A673 (cell line): ENCODE measurements at places on chromosomes 5 and 9.

- DNase-seq, result no peak
Observed at GRCh38 chr9:76759732-76760131, 4.5 kb upstream of the PCA3 start.

GRCh38 chr9:69918322-69918721 lies 97.7 kb downstream of the CFAP95 start:
- DNase-seq, result no peak

DNA sequence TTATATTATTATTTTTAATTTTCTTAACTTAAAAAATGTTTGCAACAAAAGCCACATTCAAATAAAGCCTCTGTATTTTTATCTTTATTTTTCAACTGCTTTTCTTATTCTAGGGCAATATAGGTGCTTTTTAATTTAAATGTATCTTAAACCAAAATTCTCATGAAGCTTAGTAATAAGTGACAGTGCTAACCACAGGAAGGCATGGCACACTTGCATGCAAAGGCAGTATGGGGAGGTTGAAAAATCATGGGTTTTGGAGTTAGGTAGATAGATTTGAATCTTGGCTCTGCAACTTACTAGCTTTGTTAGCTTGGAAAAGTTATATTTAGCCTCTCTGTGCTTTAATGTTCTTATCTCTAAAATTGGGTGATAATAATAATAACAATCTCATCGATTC lies 458.0 kb downstream of the DMAC1 start:
- DNase-seq, result no peak

DNA sequence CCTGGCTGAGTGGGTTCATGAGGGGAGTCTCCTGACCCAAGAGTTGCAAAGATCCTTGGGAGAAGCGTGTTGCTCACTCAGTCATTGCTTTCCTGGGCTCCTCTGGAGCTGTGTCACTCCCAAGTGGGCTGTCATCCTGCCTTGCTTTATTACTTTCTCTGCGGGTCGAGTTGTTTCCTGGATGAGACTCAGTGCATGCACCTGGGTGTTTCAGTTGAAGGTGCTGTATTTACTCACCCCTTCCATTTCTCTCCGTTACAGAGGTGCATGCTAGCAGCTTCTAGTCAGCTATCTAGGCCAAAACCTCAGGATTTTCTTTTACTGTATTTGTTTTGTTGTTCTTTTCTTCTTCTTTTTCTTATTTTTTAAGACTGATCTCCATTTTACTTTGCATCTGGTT lies 785.5 kb upstream of the EDIL3 start:
- no peak for DNase-seq

- DNase-seq, result no peak
Observed at GRCh38 chr5:74497706-74498105, 142.8 kb downstream of the ENC1 start.

DNA sequence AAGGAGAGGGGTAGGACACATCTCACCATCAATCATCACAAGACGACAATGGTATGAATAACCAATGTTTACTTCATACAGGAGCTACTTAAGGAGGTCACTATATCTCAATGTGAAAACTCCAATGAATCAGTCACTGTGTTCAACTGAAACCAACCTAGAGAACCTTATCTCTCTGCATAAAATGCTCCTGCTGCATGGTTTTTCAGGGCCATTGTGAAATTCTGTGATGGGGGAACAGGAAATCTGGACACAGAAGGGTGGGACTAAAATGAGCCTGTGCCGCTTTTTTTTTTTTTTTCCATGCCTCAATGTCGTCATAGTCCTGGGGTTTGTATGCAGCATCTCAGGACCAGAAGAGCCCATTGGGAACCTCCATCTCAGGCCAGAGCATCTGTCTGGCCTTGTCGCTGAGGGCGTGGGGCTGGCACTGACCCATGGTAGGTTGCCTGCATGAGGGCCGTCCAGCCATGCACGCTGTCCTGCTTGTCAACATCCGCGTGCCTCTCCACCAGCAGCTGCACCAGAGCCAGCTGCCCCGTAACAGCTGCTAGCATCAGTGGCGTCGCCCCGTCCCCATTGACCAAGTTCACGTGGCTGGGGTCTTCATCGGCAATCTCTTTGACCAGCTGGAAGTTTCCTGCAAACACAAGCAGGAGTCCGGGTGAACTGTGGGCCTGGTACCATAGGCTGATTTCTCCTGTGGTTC lies 12.7 kb downstream of the ANKS6 start:
- DNase-seq, result no peak

DNA sequence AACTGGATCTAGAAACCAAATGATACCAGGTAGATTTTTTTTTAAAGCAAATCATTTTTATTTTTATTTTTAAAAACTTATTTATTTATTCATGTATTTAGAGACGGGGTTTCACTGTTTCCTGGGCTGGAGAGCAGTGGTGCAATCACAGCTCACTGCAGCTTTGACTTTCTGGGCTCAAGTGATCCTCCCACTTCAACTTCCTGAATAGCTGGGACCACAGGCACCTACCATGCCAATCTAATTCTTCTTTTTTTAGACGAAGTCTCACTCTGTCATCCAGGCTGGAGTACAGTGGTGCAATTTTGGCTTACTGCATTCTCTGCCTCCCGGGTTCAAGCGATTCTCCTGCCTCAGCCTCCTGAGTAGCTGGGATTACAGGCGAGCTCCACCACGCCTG lies 41.3 kb upstream of the CDK20 start:
- DNase-seq, result no peak

- DNase-seq, result no peak
Observed at GRCh38 chr5:95191330-95191729, 93.6 kb downstream of the MCTP1 start.

- no peak for DNase-seq
Observed at GRCh38 chr9:17699615-17700330, 120.9 kb downstream of the SH3GL2 start.

DNA sequence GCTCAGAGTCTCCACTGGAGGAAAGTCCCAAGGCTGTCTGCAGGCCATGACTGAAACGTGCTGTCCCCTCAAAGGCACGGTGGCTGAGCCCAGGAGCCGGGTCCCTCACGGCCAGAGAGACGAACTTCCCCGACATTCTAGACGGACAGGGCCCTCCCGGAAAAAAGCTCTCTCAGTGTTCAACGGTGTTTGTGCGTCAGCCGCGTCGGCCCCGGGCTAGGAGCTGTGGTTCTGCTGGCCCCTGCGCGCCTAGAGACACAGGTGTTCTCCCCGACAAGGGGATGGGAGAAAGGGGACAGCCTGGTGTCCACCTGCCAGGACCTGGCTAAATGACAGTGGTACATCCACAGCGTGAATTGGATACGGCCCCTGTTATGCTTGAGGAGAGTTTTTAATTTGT lies 5.8 kb upstream of the GPSM1 start:
- DNase-seq, result no peak

- DNase-seq, result peak; percentile 31
Observed at GRCh38 chr5:15483351-15484097, 16.5 kb upstream of the FBXL7 start.

DNA sequence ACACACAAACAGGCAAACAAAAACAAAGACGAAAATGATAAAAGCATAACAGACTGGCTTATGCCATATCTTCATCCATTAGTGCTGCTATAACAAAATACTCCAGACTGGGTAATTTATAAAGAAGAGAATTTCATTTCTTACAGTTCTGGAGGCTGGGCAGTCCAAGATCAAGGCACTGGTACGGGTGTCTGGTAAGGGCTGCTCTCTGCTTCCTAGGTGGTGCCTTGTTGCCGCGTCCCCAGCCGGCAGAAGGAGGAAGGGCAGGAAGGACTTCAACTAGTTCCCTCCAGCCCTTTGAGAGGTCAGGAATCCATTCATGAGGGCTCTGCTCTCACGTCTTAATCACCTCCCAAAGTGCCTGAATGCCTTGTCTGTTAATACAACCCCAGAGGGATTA lies 122.6 kb downstream of the BOD1 start:
- DNase-seq, result no peak

DNA sequence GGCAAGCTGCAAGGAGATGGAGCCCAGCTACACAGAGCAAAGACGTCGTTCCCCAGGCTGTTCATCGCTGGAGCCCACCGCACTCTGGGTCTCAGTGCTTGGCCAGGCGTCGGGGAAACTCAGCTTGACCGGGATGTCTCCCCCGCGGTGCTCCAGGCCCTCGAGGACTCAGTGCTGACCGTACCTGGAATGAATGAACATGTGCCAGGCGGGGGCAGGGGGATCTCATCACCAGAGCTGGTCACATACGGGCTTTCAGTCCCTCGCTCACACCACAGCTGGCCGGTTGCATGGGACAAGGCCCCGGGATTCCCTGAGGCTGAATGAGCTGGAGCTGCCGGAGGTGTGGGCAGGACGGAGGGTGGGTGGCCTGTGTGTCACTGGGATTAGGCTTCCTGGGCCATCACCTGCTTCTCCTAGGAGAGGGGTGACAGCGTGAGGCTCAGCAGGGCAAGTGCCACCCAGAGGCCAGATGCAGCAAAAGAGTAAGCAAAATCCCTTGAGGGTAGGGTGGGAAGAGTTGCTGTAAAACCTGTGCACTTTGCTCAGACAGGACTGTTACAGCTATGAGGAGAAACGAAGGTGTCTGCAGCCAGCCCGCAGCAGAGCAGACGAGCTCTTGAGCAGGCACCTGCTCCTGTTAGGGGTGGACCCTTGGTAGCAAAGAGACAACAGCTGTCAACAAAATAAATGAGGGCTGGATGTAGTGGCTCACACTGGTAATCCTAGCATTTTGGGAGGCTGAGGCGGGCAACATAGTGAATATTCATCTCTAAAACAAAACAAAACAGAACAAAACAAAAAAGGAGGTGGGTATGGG lies 70.7 kb upstream of the RAPGEF1 start:
- no peak for DNase-seq

- DNase-seq, result peak; percentile 91
Observed at GRCh38 chr5:181260720-181261319, at the start of gene TRIM52. TSS of gene TRIM52 (minus strand) at chr5:181261143. CDS start at chr5:181260813, 330 bp downstream.

DNA sequence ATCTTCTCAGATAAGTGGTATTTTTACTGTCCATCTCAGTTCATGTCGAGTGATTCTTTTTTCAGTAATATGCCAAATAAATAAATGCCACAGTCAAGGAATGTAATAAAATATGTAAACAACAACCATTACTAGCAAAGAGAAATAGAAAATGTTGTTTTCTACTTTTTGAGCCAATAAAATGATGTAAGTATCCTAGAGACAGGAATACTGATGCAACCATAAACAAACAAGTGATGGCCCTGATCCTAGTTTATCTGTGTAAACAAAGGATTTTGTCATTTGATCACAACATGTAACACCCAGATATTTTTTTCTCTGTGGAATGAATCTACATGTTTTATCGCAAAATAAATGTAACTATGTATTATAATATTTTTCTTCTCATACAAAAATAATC lies 1852.8 kb downstream of the EFNA5 start:
- no peak for DNase-seq

DNA sequence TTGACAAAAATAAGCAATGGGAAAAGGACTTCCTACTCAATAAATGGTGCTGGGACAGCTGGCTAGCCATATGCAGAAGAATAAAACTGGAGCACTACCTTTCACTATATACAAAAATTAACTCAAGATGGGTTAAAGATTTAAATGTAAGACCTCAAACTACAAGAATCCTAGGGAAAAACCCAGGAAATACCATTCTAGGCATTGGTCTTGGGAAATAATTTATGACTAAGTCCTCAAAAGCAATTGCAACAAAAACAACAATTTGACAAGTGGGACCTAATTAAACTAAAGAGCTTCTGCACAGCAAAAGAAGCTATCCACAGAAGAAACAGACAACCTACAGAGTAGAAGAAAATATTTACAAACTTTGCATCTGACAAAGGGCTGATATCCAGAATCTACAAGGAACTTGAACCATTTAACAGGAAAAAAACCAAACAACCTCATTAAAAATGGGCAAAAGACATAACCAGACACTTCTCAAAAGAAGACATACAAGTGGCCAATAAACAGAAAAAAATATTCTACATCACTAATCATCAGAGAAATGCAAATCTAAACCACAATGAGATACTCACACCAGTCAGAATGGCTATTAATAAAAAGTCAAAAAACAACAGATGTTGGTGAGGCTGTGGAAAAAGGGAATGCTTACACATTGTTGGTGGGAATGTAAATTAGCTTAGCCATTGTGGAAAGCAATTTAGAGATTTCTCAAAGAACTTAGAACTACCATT lies 75.2 kb upstream of the CPEB4 start:
- no peak for DNase-seq

DNA sequence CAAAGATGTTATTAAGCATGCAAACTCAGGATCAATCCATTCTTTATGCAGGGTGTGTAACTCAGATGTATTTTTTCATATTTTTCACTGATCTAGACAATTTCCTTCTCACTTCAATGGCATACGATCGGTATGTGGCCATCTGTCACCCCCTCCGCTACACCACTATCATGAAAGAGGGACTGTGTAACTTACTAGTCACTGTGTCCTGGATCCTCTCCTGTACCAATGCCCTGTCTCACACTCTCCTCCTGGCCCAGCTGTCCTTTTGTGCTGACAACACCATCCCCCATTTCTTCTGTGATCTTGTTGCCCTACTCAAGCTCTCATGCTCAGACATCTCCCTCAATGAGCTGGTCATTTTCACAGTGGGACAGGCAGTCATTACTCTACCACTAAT lies 435 bp downstream of the OR1J4 start:
- DNase-seq, result no peak

GRCh38 chr5:54080831-54081230 lies 229.5 kb downstream of the ARL15 start:
- DNase-seq, result no peak

- DNase-seq, result no peak
Observed at GRCh38 chr5:176743868-176744583, 66.3 kb upstream of the UNC5A start.

DNA sequence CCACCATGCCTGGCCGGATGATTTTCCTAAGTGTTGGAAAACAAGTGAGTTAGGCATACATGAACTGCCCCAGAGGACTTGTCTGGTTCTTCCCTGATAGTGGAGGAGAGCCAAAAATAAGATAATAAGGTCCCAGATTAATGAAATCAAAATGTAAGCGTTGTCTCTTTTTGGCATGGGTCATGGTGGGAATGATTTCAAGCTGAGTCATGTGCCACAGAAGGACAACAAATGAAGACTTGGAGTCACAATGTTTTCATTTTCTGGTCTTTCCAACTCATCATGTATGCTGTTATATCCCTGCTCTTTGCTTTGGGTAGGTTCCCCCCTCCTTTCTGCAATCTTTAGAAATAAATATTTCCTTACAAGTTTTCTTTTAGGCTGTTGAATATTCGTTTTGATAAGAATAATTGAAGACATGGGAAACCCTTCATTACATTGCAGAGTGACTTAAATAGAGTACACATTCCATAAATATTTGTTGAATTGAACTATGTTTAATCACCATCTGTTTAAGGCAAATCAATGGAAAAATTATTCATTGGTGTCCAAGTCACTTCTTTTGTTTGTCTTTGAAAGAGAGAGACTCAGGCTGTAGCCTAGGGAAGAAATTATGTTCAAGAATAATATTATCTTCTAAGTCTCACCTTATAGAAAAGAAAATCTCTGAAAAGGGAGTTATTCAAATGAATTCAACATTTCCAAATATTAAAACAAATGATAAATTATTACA lies 196.3 kb downstream of the CSNK1G3 start:
- DNase-seq, result peak; percentile 33

- DNase-seq, result no peak
Observed at GRCh38 chr5:145510769-145511168, 324.4 kb downstream of the PRELID2 start.

DNA sequence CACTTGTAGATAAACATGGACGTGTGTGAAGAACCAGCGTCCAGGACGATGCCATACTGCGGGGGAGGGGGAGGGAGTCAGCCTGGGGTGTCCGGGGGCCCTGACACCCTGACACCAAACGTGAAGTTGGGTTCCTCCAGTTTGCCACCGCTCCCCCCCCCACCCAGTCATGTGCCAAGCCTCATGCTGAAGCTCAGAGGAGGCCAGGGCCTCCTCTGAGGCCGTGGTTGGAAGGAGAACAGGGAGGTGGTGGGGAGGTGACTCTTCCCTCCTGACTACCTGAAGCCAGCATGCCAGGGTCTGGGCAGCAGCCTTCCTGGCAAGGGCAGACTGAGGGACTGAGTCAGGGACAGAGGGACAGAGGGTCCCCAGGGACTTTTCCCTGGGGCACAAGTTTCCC lies 1.6 kb downstream of the ENTPD2 start:
- DNase-seq, result no peak
